ENCODE measurements at places on chromosomes 2 and 18.

DNA sequence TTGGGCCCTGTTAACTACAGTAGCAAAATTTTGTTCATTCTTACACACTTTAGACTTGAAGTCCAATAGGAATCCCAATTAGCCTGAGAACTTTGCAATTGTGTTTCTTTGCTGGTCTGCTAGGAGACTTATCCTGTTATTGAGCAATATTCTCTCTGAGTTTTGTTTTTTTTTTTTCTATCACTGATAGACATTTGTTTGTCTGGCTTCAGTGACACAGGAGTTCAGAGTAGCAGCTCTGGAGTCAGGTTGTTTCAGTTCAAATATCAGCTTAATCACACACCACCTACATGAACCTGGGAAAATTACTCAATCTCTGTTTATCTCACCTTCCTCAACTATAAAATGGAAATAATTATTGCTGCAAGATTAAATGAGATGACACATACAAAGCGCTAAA lies 360.2 kb upstream of the POU3F3 start:
- DNase-seq: no peak

DNA sequence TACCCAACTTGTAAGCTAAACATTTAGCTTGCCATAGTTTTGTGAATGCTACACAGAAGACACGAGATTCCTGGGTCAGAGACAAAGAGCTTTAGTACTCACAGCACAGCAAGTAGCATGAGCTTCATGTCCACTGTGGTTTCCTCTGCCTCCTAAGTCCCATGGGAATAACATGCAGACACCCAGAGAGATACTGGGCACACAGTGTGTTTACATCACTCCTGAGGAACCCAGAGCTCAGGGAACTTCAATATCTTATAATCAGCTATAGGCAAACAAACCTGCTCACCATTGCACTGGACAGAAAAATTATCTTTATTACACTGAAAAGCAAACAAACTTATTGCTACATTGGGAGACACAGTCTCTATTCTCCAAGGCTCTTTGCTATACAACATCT lies 14.5 kb upstream of the NCK2 start:
- no peak for DNase-seq

GRCh38 chr2:203814661-203815540 lies 52.7 kb upstream of the CTLA4 start:
- peak; percentile 50 for DNase-seq

DNA sequence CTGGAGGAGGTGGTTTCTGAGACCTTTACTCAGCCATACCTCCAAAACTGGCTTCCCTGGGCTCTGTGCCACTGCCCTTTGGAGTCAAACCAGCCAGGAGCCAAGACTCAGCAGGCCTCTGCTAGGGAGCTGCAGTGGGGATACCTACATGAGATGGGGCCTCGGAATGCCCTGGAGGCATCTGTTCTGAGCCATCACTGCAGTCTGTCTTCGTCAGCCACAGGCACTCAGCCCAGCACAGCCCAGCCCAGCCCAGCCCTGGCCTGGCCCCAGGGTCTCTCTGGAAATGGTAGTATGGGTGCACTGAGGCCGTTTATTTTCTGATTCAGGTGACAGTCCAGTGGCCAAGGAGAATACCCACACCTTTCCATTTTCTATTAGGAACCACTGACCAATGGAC lies 209.8 kb downstream of the CELF4 start:
- no peak for DNase-seq

DNA sequence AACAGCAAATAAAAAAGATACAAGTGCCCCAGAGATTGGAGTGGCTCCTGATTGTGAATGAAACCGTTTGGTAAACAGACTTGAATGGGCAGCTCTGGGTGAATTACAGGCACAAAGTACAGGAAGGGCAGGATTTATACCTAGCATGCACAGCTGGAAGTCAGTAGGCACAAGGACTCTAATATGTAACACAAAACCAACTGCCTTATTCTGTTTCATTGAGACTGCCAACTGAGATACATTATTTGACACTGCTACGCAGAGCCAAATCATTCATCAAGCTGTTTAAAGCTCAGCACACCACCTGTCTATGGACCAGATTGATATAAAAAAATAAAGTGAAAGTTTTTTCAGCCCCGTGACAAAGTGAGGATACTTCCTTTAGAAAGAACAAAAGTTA lies 541.2 kb downstream of the NUP35 start:
- no peak for DNase-seq

DNA sequence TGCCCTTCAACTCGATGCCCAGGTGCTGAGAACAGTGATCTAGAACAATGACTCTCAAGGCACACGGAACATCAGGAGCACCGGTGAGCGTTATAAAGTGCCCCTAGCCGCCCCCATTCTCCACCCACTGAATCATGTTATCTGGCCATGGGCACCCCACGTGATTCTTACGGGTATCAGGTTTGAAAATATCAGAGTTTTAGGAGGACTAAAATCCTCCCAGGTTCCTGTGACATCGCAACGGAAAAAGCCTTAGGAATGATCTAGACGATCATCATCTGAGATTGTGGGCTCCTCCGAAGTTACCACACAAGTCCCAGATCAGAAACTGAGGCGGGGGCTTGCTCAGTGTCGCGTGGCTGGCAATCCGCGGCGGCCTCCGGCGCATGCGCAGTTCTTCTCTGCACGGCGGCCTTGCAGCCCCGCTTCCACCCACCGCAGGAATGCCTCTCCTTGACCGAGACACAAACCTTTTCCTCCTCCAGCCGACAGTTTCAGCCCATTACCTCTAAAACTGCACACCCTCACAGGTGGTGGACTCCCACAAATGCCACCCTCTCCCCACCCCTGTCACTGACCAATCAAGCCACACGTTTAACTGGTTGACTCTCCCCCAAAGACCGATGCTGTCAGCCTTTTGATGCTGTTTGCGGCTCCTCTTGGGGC lies 5.8 kb upstream of the MRPL33 start:
- DNase-seq: no peak

- no peak for DNase-seq
These were observed 2.0 kb downstream of the SATB2 start for GRCh38 chr2:199455545-199456382.

DNA sequence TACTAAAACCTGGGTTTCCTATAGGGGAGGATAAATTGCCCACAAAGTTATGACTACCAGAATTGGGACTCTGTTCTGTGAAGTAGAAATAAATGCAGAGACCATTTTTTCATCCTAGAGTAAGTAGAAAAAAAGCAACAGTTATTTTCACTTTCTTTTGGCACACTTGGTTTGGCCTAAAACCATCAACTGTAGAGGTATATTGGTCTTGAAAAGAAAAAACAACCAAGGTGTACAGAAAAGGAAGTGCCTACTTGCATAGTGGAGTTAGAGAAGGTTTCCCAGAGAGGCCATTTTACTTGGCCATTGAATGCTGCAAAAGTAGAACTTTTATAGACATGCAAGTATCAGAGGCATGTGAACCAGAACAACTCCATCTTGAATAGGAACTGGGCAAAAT lies 89.4 kb upstream of the TACR1 start:
- DNase-seq: no peak

DNA sequence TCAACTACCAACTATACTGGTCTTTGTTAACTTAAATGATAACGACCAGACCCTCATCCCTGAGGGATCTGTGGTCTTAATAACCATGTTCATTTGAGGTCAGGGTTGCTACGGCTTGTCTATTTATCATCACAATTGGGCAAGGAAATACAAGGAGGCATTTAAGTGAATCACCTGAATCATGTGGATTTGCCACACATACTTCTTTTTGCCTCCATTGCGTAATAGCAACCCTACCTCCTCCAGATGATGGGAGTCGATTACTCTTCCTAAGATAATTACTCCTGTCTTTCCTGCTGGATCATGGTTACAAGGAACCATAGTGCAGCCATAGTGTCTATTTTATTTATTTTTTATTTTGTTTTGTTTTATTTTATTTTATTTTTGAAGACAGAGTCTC lies 42.2 kb downstream of the TAF4B start:
- DNase-seq: no peak

DNA sequence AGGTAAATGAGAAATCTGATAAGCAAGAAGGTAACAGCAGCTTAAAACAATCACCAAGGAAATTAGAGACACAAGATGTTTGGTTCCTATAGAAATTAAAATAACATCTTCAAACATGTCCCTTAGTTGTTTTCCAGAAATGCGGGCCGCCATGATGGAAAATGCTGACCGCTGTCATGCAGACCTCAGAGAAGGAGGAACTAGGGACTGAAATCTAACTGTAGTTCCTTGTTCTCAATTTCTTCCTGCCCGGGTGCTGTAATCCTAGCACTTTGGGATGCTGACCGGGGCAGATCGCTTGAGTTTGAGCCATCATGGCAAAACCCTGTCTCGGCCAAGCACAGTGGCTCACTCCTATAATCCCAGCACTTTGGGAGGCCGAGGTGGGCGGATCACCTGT lies 51.1 kb downstream of the TEX51 start:
- DNase-seq: no peak

- no peak for DNase-seq
These were observed 719.3 kb downstream of the PLCL1 start for GRCh38 chr2:198523710-198524109.

DNA sequence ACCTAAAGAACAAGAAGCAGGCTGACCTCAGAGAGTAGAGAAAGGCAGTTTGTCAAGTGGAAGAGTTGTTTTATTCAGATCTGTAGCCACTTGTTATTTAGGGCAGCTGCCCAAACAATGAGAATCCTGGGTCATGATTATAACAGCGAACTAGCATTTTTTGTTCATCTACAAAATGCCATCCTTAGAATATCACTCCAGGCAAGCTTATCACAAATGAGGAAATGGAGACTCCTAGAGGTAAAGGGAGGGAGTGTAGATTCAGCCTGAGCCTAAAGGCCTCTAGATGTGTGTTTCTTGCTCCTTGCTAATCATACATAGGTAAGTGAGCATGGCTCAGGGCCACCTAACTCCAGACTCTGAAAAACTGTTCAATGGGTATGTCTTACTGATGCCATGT lies 126.1 kb downstream of the HNMT start:
- DNase-seq: peak; percentile 10

DNA sequence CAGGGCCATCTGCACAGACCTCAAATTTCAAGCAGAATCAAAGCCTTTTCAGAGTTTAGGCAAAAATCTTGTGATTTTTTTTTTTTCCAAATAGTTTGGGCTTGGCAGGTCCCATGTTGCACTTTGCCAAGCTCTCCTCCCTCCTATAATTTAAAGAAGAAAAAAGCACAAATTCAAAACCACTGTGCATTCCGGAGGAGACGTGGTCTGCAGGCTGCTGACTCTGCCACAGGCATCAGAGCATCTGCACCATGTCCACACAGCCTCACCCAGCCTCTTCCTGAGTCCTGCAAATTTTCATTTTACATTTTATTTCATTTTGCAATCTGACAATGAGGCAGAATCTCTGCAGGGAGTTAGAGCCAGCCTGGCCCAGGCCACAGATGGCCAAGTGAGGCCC lies 15.7 kb upstream of the GPC1 start:
- no peak for DNase-seq

GRCh38 chr18:58316396-58317342 lies 272.6 kb downstream of the NEDD4L start:
- DNase-seq: no peak

DNA sequence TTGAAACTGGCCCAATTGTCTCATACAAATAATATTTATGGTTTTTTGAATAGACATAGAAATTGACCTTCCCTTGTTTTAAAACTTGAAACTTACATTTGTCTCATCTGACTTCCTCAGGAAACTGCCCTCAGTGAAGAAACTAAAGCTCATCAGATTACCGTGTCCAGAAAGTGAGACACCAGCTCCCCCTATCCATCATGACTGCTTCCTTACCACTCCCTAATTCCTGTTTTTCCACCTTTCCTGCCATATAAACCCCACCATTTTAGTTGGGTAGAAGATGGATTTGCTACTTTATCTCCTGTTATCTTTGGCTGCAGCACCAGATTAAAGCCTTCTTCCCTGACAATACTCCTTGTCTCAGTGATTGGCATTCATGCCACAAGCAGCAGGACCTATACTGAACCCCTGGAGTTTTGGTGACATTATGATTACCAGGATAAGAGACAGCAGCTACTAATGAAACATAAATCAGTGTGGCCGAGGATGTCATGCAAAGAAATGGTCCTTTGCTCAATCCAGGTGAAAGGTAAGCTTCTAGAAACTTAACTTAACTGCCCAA lies 1627.6 kb upstream of the ZEB2 start:
- DNase-seq: no peak

GRCh38 chr2:176457481-176457880 lies 188.2 kb downstream of the MTX2 start:
- no peak for DNase-seq

DNA sequence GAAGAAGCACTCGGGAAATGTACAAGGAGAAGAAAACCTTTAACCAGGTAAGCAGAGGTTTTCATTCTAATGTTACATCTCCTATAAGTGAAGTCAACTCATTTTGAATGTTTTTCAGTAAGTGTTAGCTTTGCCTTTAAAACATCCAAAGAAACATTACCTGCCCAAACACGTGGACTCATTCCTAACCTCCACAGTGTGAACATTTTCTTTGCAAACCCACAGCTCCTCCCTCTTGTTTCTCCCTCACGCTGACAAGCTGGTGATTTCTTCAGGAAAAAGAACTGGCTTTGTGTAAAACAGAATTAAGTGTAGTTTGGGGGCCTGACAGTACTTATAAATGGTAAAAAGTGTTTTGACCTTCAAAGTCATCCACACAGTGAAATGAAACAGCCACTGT lies 72.5 kb downstream of the MTCL1 start:
- DNase-seq: no peak

DNA sequence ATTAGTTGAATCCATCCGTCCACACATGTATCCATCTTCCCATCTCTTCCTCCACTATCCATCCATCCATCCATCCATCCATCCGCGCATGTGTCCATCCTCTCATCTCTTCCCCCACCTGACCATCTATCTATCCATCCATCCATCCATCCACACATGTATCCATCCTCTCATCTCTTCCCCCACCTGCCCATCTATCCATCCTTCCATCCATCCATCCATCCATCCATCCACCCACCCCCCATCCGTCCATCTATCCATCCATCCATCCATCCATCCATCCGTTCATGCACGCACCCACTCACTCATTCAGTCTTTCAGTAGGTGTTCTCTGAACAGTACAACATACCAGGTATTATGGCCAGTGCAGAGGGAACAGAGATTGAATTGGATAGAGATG lies 18.9 kb upstream of the GREB1 start:
- DNase-seq: no peak

GRCh38 chr2:151946899-151947812 lies 118.9 kb upstream of the ARL5A start:
- DNase-seq: no peak

GRCh38 chr2:175010848-175011254 lies 5.7 kb upstream of the CHN1 start:
- no peak for DNase-seq
